ENCODE measurements at places on chromosomes 7 and 10. TPM values are rescaled to one million over a fixed set of nuclear protein-coding genes. Genes with fewer than 3 reads are reported as not detected.
A peak's percentile ranks its signal among the peaks of the same experiment; 100 is the strongest.

TDRD1 gene
- total RNA-seq, result 0.11 TPM

NXPH1 gene
- not detected for total RNA-seq

AEBP1 gene
- total RNA-seq, result 38.7 TPM

DEPP1 gene
- total RNA-seq, result 1.5 TPM

HPSE2 gene
- total RNA-seq, result not detected

FEZF1 gene
- total RNA-seq, result not detected

RASA4 gene
- 46.6 TPM for total RNA-seq

GNGT1 gene
- not detected for total RNA-seq

SPDYE5 gene
- total RNA-seq, result not detected

ETV1 gene
- 0.05 TPM for total RNA-seq

DNA sequence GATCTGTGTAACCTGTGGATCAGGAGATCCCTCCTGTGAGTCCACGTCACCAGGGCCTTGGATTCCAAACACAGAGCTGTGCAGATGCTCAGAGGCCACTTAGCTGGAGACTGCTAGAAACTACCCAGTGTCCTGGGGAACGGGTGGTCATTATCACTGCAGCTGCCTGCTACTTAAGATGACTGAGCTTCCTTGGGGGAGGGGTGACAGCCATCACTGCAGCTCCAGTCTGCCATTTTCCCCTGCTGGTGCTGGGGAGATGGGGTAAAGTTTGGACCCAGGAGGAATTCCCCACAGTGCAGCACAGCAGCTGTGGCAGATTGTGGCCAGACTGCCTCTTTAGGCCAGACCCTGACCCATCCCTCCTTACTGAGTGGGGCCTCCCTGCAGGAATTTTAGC lies 78.8 kb upstream of the VOPP1 start:
- H3K4me1 ChIP-seq, result no peaks in the 10 kb centered on the region
- no peak overlapping the region for H3K4me3 ChIP-seq
- no peak for DNase-seq
- H3K27me3 ChIP-seq, result peaks cover 13% of the 10 kb centered on the region
- H3K36me3 ChIP-seq, result no peaks in the 10 kb centered on the region

- H3K4me3 ChIP-seq, result no peak overlapping the region
- no peak for DNase-seq
- no peaks in the 10 kb centered on the region for H3K27me3 ChIP-seq
- no peaks in the 10 kb centered on the region for H3K36me3 ChIP-seq
- H3K27ac ChIP-seq, result no peak overlapping the region
- H3K4me1 ChIP-seq, result no peaks in the 10 kb centered on the region
These were observed 179.3 kb downstream of the ATRNL1 start for GRCh38 chr10:115272482-115272881.

GRCh38 chr10:48938281-48938680 lies 1.4 kb downstream of the LRRC18 start:
- H3K27ac ChIP-seq, result no peak overlapping the region
- no peaks in the 10 kb centered on the region for H3K36me3 ChIP-seq
- H3K4me3 ChIP-seq, result no peak overlapping the region
- DNase-seq, result no peak

DNA sequence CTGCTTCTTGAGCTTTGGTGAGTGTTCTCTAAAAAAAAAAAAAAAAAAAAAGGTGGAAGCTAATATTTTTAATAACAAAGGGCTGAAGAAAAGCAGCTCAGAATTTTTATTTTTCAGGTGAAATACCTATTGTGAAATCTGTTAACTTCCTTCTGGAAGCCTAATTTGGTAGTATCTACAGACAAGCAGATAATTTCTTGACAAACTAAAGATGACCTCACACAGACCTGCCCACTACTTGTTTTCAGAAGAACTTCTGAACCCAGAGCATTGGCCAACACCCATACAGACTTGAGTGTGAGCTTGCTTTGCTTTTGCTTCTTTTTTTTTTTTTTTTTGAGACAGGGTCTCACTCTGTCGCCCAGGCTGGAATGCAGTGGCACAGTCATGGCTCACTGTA lies 31.2 kb downstream of the LRRC4 start:
- no peaks in the 10 kb centered on the region for H3K27me3 ChIP-seq
- peaks cover 20% of the 10 kb centered on the region for H3K36me3 ChIP-seq
- no peak overlapping the region for H3K27ac ChIP-seq

GRCh38 chr7:114405427-114405826 lies 9.2 kb upstream of the FOXP2 start:
- no peaks in the 10 kb centered on the region for H3K27me3 ChIP-seq
- H3K4me1 ChIP-seq, result no peaks in the 10 kb centered on the region
- no peak overlapping the region for H3K4me3 ChIP-seq
- no peaks in the 10 kb centered on the region for H3K36me3 ChIP-seq
- DNase-seq, result no peak

DNA sequence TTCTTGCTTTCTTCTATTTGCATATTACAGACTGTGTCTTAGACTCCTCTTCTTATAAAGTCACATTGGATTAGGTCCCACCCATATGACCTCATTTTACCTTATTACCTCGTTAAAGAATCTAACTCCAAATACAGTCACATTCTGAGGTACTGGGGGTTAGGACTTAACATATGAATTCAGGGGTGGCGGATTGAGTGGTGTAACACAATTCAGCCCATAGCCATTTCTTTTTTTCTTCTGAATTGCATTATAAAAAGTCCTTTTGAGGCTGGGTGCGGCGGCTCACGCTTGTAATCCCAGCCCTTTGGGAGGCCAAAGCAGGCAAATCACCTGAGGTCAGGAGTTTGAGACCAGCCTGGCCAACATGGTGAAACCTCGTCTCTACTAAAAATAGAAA lies 6.8 kb upstream of the HERC4 start:
- no peaks in the 10 kb centered on the region for H3K36me3 ChIP-seq
- no peak overlapping the region for H3K4me3 ChIP-seq
- H3K27me3 ChIP-seq, result peaks cover 7% of the 10 kb centered on the region
- DNase-seq, result no peak

DNA sequence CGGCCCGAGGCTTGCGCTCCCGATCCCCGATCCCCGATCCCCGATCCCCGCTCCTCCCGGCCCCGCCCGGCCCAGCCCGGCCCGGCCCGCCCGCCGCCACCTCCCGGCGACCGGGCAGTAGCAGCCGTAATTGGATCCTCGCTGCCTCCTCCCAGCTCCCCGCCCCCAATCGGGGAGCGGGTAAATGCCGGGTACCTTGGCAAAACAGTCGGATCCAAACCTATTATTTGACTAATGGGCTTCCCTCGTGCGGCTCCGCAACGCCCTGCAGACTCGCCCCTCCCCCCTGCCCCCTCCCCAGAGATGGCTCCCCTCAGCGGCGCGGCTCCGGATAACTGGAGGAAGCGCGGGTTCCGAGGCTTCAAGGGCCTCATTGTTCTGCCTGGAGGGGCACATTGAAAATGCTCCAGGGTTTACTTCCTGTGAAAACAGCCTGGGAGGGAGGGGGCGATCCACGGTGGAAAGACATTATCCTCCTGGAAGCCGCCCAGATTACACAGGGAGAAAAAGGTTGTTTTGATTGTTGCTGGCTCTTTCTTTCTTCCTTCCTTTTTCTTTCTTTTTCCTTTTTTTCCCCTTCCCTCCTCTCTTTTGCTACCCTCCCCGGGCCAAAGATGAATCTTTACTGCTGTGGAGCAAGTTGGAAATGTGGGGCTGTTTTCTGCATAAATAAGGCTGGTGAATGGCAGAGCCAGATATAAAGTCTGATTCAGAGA lies 94.7 kb upstream of the ZMIZ1 start:
- H3K4me1 ChIP-seq, result peaks cover 26% of the 10 kb centered on the region
- no peak for DNase-seq
- H3K27ac ChIP-seq, result peak overlapping the region; percentile 100
- H3K4me3 ChIP-seq, result peak overlapping the region; percentile 98
- H3K27me3 ChIP-seq, result no peaks in the 10 kb centered on the region

- DNase-seq, result no peak
- no peaks in the 10 kb centered on the region for H3K27me3 ChIP-seq
- peaks cover 4% of the 10 kb centered on the region for H3K36me3 ChIP-seq
These were observed 47.1 kb upstream of the UBN2 start for GRCh38 chr7:139183878-139184338.

- H3K27ac ChIP-seq, result no peak overlapping the region
- H3K36me3 ChIP-seq, result no peaks in the 10 kb centered on the region
- no peaks in the 10 kb centered on the region for H3K4me1 ChIP-seq
- H3K27me3 ChIP-seq, result no peaks in the 10 kb centered on the region
- no peak overlapping the region for H3K4me3 ChIP-seq
These were observed 722.6 kb downstream of the GRID1 start for GRCh38 chr10:85643845-85644525.

DNA sequence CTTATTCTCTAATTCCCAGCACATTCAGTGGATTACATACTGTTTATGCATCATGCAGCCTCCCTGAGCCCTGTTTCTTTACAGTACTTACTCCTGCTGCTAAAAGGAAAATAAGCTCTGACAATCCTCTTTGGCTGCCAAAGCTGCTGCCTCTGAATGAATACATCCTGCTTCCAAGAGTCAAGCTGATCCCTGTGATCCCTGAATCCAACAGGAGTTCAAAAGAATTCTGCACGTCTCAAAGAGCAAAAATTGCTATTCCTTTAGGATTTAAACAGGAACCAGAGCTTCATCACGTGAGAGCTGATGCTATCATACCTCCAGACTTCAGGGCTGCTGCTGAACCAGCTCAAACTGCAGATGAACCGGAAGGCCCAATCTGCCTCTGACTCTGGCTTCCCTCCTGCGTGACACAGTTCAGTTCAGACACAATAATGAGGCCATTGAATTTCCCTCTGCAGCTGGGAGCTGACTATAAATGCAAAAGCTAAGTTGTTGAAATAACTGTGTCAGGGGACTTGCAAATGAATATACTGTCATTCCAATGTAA lies 851.0 kb upstream of the PHF14 start:
- H3K4me1 ChIP-seq, result no peaks in the 10 kb centered on the region
- no peaks in the 10 kb centered on the region for H3K36me3 ChIP-seq
- DNase-seq, result no peak
- H3K27ac ChIP-seq, result no peak overlapping the region
- no peaks in the 10 kb centered on the region for H3K27me3 ChIP-seq
- no peak overlapping the region for H3K4me3 ChIP-seq

GRCh38 chr10:64115471-64115870 lies 594.3 kb downstream of the REEP3 start:
- H3K4me3 ChIP-seq, result no peak overlapping the region
- H3K27me3 ChIP-seq, result no peaks in the 10 kb centered on the region
- no peak overlapping the region for H3K27ac ChIP-seq
- no peaks in the 10 kb centered on the region for H3K36me3 ChIP-seq
- no peaks in the 10 kb centered on the region for H3K4me1 ChIP-seq
- DNase-seq, result no peak

- no peak overlapping the region for H3K27ac ChIP-seq
- H3K4me1 ChIP-seq, result no peaks in the 10 kb centered on the region
- H3K27me3 ChIP-seq, result no peaks in the 10 kb centered on the region
- no peak overlapping the region for H3K4me3 ChIP-seq
These were observed 897.8 kb downstream of the CNTNAP2 start for GRCh38 chr7:147014286-147014955.

- no peaks in the 10 kb centered on the region for H3K36me3 ChIP-seq
- no peak overlapping the region for H3K4me3 ChIP-seq
- no peak for DNase-seq
- H3K4me1 ChIP-seq, result no peaks in the 10 kb centered on the region
- no peak overlapping the region for H3K27ac ChIP-seq
- H3K27me3 ChIP-seq, result no peaks in the 10 kb centered on the region
These were observed 118.3 kb downstream of the POU6F2 start for GRCh38 chr7:39095875-39096619.

DNA sequence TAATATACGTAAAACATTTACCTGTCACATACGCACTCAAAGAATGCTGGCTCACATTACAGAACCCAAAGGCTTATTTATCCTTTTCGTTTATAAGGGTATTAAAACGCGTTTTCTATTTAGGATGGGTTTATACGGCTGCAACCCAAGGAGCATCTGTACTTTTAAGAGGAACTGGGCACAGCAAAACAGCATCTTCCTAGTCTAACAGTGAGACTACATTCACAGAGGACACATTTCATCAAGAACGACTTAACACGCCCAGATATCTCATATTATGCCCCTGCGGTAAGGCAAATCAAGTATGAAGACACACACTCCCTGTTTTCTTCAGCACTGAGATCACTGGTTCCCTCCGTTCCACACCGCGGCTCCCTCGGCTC lies 533 bp upstream of the DMTF1 start:
- H3K36me3 ChIP-seq, result peaks cover 21% of the 10 kb centered on the region
- no peaks in the 10 kb centered on the region for H3K27me3 ChIP-seq
- DNase-seq, result no peak
- peaks cover 34% of the 10 kb centered on the region for H3K4me1 ChIP-seq
- peak overlapping the region; percentile 93 for H3K4me3 ChIP-seq

- no peaks in the 10 kb centered on the region for H3K36me3 ChIP-seq
- no peak for DNase-seq
- peaks cover 8% of the 10 kb centered on the region for H3K27me3 ChIP-seq
- H3K4me3 ChIP-seq, result no peak overlapping the region
These were observed 34.8 kb upstream of the AGR2 start for GRCh38 chr7:16839646-16840045.

DNA sequence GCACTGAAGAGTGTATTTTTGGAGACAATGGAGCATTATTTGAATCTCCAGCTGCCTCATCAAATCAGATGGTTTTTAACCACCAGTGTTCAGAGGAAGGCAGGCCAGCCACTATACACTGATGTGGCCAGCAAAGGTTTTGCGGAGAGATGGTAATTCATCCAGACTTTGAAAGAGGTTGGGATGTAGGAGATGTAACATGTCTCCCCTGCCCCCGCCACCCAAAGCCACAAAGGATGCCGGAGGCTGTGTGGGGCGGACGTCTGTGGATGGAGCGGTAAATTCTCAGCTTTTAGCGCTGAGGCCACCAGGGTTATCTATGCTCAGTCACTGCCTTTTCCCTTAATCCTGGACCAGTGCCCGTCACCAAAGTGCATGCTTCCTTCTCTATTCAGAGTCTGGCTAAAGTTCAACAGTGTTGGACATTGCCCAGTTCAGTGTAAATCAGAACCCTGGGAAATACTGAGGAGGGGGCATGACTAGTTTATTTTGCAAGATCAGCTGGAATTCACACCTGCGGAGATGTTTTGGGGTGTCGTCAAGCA lies 3.7 kb upstream of the TRIP6 start:
- no peak overlapping the region for H3K27ac ChIP-seq
- H3K4me1 ChIP-seq, result peaks cover 8% of the 10 kb centered on the region
- no peak overlapping the region for H3K4me3 ChIP-seq
- H3K27me3 ChIP-seq, result no peaks in the 10 kb centered on the region
- DNase-seq, result no peak
- H3K36me3 ChIP-seq, result peaks cover 43% of the 10 kb centered on the region

GRCh38 chr10:72308320-72308987 lies 34.7 kb downstream of the DDIT4 start:
- H3K4me3 ChIP-seq, result no peak overlapping the region
- no peaks in the 10 kb centered on the region for H3K36me3 ChIP-seq
- no peaks in the 10 kb centered on the region for H3K27me3 ChIP-seq
- H3K27ac ChIP-seq, result peak overlapping the region; percentile 86
- H3K4me1 ChIP-seq, result peaks cover 58% of the 10 kb centered on the region
- DNase-seq, result no peak
